Muscle of leg (tissue), 16 donors: ENCODE measurements at places on chromosomes 2 and 18. TPM values are rescaled to one million over a fixed set of nuclear protein-coding genes. Genes with fewer than 3 reads are reported as not detected.

Gene PJVK
- 4.9 TPM for polyA plus RNA-seq

Gene DNAH6
- 0.37 TPM for polyA plus RNA-seq

Gene NBEAL1
- polyA plus RNA-seq: 6.0 TPM

Gene KLHL41
- polyA plus RNA-seq: 2,694 TPM
